ENCODE measurements at places on chromosomes 13 and 19.

GRCh38 chr13:71117920-71118319 lies 749.1 kb downstream of the DACH1 start:
- DNase-seq, result no peak

GRCh38 chr19:32191921-32192320 lies 153.5 kb upstream of the ZNF507 start:
- no peak for DNase-seq

DNA sequence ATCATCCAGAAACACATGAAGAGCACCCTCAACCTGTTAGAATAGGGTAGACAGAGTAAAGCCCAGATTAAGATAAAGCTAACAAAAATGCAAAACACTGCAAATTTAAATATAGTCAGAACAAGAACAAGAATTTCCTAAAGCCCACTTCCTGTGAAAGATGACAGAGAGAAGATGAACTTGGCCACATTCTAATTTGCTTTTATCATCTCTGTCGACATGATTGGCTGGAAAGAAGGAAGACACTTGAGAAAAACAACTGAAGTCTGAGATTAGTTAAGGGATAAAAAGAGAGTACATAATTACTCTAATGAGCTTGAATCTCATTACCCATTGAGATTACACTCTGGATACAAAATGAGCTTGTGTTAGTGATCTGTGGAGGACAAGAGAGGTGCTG lies 537.6 kb downstream of the KLF5 start:
- no peak for DNase-seq

GRCh38 chr19:18107235-18107634 lies 9.7 kb downstream of the MAST3 start:
- DNase-seq, result no peak

- no peak for DNase-seq
Measured at GRCh38 chr13:48629277-48629676, 24.5 kb upstream of the CYSLTR2 start.

DNA sequence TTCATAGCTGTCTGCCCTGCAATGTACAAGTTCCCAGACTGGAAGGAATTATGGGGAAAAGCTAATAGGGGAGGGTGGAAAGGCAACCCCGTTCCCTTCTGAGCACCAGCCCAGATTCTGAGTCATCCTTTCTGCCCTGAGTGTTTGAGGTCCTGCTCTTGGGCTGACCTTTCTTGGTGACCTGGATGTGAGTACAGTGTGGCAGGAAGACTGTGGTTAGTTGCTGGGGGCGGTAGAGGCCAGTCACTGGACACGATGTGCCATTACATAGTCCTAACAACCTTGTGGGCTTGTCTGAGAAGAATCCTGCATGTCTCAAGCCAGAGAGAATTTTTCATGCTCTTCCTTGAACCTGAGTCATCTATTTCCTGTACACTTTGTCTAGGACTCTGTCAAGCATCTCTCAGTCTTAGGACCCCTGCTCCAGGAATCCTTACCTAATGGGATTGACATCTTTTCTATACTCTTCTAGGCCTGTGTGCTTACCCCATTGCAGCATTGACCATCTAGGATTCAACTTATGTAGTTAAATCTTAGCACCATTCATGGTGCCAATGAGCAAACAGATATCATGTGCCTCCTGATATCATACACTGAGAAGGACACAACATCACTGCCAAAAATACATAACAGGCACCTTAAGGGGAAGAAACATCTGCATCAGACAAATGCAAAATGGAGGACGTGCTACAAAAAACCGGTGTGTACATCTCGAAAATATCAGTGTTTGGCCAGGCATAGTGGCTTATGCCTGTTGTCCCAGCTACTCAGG lies 8.1 kb upstream of the ANGPTL4 start:
- no peak for DNase-seq

GRCh38 chr13:94646904-94647303 lies 45.2 kb downstream of the GPR180 start:
- no peak for DNase-seq

- peak; percentile 45 for DNase-seq
Measured at GRCh38 chr19:13207846-13208671, 57.8 kb downstream of the IER2 start.

- DNase-seq, result peak; percentile 27
Measured at GRCh38 chr13:20495087-20496023, 30.3 kb downstream of the CRYL1 start.

GRCh38 chr13:61727767-61728166 lies 312.1 kb upstream of the PCDH20 start:
- no peak for DNase-seq

DNA sequence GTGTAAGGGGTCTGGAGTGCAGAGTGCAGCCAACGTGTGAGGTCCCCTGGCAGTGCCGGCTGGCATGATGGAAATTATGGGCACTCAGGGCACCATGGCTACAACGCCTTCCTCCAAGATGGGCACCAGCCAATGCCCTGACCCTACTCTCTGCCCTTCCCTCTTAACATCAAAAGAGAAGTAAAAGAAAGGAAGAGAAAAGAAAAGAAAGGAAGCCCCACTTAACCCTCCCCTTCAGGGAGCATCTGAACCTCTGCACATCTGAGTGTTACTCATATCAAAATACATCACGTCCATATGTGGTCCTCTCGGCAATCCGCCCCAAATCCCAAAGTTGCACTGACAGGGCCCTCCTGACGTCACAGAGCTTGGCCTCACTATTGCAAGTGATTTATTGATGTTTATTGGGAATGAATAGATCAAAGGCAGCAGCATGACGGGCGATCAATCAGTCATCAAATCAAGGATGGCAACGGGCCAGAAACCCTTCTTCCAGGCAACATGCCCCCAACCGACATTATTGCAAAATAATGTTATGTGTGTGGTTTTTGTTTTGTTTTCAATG lies 1.3 kb downstream of the TSHZ3 start:
- no peak for DNase-seq

- DNase-seq, result no peak
Measured at GRCh38 chr19:18760440-18761383, 30.4 kb downstream of the COMP start.

GRCh38 chr19:4536798-4537197 lies 1.8 kb upstream of the PLIN5 start:
- DNase-seq, result no peak

DNA sequence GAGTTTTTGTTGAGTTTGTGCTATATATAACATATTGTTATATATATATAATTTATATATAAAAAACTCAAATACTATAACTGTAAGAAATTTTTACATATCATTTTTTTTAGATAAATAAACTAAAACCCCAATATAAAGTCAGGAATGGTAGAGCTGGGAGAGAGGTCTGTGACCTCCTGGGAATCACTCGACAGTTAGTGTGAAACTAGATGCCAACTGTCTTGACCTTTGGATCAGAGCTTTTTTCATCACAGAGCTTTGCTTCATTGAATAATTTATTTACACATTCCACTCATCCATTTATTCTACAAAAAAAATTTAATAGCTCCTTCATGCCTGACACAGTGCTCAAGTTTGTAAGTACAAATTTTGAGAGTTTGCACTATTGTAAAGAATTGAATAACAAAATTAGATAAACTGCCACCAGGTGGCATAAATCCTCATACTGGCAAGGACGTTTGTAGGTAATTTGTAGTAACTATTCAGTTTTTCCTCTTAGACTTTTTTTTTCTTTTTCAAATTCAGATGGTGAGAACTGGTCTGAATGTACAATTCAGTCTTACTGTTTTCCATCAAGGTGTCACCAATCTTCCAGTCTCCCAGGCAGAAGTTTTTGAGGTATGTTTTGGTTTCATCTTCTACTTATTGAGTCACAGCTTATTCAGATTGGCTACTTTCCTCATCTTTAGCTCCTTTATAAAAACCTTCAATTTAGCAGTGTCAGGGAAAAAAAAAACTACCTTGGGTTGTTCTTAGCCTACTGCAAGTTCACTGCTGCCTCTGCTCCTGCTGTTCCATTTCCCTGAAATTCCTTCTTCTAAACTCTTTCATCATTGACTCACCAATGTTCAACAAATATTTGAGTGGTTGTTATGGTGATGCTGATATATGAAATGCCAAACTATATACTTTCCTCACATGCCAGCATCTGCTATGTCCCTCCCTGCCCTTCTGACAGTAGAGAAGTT lies 28.7 kb downstream of the LACC1 start:
- DNase-seq, result no peak

GRCh38 chr13:101944521-101944920 lies 457.3 kb downstream of the FGF14 start:
- no peak for DNase-seq

DNA sequence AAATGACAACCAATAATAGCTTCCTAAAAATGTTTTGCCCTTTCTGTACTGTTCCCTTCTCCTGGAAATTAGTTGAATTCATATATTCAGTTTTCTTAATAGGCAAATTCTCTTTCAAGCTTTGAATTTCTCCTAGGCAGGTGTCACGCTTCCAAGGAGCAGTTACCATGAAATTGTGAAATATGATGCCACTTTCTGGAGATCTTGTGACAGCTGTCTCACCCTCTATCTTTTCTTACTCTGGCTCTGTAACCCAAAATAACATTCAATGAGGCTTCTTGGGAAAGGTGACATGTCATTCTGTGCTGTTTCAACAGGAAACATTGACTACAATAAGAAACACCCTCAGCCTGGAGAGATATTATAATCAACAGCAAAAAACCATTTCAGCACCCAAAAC lies 80.3 kb upstream of the MRI1 start:
- DNase-seq, result no peak

- DNase-seq, result no peak
Measured at GRCh38 chr13:22940736-22941135, 240.0 kb upstream of the SGCG start.

GRCh38 chr19:13882836-13883235 lies 5.9 kb downstream of the NANOS3 start:
- DNase-seq, result no peak

- DNase-seq, result no peak
Measured at GRCh38 chr13:107842562-107843180, 372.7 kb downstream of the LIG4 start.

- DNase-seq, result no peak
Measured at GRCh38 chr19:29741776-29742175, 26.7 kb upstream of the C19orf12 start.

DNA sequence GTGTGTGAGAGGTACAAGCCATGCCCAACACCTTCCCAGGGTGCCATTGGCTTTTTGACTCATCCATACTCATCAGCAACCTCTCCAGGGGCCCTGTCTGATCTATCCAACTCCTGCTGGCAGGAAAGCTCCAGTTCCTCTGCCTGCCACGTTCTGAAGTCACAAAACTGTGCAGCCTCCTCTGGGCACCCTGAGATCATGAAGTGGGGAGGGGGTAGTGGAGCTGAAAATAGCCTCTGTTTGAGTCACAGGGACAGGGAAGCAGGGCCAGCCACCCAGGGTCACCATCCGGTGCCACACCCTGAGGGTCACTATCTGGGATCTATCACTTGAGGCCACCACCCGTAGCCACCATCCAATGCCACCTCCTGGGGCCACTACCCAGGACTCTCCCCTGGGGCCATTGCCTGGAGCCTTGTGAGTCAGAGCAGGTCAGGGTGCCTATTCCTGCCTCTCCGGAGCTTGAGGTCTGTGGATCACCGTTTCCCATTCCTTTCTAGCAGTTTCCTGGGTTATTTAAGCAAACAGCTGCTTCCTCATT lies 172.1 kb downstream of the NUFIP1 start:
- DNase-seq, result no peak

DNA sequence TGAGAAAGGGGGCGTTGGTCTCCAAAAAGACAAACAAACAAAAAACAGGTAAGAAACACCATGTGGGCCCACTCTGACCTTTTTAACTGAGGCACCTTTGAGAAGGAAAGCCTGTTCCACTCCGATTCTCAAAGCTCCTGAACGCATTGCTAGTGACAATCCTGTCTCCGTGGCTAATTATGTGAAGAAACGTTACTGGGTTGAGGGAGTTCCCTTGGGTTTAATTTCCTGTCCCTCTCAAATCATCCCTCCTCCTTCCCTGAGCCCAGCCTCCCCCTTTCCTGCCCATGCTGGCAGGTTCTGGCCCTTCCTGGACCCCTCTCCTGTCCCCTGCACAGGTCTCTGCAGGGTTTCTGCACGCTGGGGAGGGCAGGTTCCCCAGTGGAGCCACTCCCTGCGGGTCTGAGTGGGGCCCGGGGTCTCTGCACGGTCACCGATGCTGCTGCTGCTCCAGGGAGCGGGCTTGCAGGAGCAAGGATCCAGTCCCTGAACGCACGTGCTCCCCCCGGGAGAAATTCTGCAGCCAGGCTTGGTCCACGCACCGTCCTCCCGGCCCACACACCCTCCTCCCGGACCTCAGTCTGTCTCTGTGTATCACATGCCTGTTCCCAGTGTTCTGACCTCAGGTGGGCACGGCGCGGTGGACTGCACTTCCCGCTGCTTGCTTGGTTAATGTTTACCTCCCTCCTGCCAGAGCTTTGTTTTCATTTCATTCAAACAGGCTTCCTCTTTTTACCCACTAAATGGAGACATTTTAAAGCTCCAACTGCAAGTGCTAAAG lies 76.4 kb upstream of the MCF2L start:
- no peak for DNase-seq

GRCh38 chr19:21789466-21790085 lies 22.2 kb upstream of the ZNF100 start:
- DNase-seq, result no peak

DNA sequence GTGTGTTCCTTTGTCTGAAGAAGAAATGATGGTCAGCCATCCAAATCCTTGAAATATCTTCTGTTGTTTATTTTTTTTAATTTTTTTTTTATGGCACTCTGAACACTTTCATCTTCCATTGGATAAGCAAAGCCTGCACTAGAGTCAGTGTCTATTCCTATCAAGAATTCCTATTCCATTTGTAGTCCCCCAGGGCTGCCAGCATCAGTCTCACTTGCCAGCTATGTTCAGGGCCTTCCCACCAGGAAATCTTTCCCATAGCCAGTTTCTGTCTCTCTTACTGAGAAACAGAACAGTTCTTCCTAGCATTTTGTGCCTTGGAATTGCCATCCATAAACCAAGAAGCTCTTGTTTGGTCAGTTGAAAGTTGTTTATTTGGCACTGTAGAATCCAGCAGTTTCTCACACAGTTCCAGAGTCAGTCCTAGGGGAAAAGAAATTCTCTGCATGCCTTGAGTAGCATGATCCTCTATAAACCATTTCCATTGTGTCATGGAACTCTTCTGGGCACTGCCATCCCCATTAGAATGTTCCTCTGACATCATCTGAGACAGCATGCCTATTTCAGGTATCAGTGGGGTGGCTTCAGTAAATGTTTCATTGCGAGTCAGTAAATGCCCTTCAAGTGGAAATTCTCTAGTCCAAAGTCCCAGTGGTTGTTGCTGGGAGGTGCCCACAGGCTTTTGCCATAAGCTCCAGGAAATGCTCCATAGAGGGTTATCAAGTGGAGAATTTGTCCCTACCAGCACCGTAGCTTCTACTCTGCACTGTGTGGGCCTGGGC lies 18.7 kb upstream of the SPRYD7 start:
- no peak for DNase-seq

DNA sequence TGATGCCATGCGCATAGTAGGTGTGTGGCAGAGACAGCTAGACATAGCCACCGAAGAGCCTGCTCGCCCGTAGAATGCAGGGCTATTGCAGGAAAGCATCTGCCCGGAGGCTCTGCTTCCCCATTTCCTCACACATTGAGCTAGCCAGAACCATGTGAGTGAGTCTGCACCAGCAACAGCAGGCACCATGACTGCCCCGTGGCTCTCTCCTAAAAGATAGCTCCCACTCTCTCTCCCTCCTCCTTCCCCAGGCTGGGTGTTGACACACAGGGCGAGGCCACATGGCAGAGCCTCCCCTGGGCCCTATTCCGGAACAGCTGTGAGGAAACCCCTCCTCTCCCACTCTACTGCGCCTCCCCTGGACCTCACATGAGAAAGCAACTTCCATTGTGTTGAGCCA lies 52.3 kb upstream of the ATP12A start:
- no peak for DNase-seq

- no peak for DNase-seq
Measured at GRCh38 chr13:111518161-111518792, 197.8 kb downstream of the TEX29 start.
